ENCODE measurements at places on chromosomes 12 and 14.

DNA sequence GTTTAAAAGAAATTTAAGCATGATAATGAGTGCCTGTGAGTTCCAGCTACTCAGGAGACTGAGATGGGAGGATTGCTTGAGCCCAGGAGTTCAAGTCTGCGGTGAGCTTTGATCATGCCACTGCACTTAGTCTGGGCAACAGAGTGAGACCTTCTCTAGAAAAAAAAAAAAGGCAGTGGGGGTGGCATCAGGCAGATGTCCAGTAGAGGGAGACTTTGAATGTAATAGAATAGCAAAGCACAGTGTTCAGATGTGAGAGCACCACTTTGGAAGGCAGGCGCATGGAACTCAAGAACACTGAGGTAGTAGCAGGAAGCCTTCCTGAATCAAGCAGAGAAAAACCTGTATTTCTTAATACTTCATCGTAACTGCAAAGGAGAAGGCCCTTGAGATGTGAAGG, 394.5 kb upstream of the GARIN6 start:
- no peak for DNase-seq

DNA sequence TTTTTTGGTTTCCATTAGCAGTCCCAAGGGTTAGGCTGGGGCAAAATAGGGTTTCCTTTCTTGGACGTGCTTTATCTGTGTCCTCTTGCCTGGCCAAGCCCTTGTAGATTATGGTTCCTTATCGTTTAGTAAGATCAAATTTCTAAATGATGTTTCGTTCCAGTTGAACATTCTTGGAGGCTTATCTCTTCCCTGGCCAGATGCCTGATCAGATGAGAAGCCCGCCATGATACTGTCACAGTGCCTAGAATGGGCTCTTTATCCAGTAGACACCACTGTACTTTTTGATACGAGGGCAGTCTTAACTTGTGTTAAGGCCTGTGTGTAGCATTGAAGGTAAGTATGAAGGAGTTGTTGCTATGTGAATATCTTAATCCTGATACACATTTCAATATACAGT, 76.1 kb upstream of the TMEM263 start:
- no peak for DNase-seq

DNA sequence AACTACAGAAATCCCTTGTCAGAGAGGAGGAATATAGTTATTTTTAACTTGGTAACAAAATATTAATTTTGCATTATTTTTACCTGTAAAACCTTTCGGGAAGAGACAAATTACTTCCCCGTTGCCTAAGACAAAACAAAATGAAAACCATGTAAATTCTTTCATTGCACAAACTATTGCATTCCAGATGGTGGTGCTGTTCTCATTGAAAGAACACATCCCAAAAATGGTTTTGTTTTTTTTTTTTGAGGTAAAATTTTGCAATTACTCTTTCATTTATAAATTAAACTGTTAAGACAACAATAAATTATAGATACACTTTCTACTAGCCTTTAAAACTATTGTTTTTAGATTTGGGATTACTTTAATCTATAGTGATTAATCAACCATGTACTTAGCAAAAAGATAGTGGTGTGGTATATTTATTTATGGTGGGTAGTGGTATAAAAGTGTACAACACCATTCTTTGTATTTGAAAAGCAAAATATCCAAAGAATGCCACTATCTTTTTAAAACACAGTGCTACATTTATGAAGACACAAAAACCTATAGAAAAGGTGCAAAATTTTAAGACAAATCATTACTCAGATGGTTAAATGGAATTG, 115.5 kb downstream of the SLC38A1 start:
- DNase-seq: no peak

DNA sequence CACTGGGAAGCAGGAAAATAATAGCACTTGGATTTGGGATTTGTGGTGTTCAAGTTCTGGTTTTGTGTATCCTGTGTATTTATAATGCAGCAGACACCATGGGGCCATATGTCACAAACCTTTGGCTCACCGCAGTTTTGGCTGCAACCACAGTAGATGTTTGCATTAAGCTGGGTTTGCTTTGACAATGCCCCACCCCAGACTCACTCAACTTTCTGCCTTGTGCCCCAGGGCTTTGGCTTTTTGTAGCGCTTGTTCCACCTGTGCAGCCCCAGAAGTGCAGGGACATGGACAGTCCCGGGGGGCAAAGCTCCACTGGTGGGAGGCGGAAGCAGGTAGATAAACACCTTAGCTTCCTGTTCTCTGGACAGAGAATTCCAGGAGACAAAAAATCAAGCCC, 446.9 kb downstream of the MED13L start:
- no peak for DNase-seq

DNA sequence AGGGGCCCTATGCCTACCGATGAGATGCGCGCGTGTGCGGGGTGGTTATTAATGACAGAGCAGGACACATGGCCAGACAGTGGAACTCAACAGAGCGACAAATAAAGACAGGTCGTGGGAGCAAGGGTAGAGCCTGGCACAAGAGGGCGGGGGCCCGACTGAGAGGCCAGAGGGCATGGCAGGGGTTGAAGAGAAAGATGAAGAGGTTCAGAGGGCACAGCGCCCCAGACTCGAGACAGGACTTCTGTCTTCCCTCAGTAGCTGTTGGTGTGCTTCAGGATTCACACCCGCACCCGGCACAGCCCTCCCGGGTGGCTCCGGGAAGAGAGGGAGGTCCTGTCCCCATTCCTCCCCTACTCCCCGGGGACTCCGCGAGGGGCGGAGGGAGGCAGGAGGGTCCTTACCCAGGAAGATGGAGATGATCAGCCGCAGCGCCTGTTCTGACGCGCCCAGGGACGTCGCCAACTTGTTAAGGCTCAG, 366 bp downstream of the LPCAT3 start:
- peak; percentile 57 for DNase-seq

DNA sequence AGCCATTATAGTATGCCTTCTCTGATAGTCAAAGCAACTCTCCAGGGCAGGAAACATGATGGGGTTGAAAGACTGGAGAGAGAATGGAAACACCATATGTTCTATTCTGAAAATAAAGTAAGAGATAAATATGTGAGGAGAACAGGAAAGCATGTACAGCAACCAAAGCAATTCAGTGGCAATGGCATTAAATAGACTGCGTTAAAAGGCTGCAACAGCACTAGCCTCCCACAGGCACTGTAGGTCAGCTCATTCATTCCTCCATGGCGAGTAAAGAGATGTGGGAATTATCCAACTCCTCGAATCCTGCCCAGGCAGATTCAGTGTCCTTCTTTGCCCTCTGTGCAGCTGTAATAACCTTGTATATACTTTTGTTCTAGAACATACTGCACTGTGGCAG, 43.8 kb downstream of the ANO6 start:
- no peak for DNase-seq

GRCh38 chr14:96054661-96055060, 15.5 kb downstream of the C14orf132 start:
- DNase-seq: no peak

- no peak for DNase-seq
Observed at GRCh38 chr12:6768437-6768914, 2.3 kb downstream of the PTMS start.

GRCh38 chr14:58082011-58082410, 70.0 kb downstream of the ARMH4 start:
- DNase-seq: no peak

- no peak for DNase-seq
Observed at GRCh38 chr14:39827901-39828655, 395.8 kb upstream of the FBXO33 start.

GRCh38 chr14:54688229-54688628, 121.3 kb downstream of the SAMD4A start:
- DNase-seq: no peak

DNA sequence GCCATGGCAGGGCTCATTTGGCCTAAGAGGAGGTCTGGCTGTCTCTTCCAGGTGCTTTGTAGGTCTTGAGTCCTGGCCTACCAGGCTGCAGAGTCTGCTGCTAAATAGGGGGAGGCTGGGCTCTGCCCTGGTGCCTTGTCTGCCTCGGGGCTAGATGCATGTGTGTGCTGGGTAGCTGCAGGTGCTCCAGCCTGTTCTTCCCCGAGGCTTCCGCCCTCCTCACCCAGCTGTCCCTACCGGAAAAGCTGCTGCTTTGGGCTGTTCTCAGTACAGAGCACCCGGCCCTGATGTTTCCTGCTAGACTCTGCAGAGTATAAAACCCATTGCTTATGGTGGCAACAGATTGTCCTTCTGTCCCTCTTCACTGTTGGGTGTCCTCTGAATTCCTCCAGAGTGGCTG, 37.7 kb downstream of the RAB35 start:
- no peak for DNase-seq

DNA sequence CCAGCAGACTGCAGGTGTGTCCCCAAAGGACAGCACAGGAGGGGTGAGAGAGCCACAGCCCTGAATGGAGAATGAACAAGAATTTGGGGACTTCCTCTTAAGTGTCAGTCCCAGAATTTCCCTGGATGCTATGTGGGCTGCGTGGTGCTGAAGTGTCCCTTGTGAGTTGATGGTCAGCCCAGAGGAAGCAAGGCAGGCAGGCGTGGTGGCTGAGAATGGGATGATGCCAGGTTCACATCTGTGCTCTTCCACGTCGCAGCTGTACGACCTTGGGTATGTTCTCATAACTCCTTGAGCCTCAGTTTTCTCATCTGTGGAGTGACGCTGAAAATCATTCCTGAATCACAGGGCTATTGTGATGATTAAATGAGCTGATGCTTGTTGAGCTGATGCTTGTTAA, 62.1 kb upstream of the GPATCH2L start:
- no peak for DNase-seq
